ENCODE measurements at places on chromosomes 5 and 9. TPM values are rescaled to one million over a fixed set of nuclear protein-coding genes. Genes with fewer than 3 reads are reported as not detected.

RORB gene
- total RNA-seq: 8.0 TPM

IFNA2 gene
- not detected for total RNA-seq

LRRC70 gene
- total RNA-seq: not detected

SH3TC2 gene
- total RNA-seq: 1.2 TPM

SLC28A3 gene
- total RNA-seq: not detected

TCERG1 gene
- 39.2 TPM for total RNA-seq

SLC25A48 gene
- not detected for total RNA-seq

TEK gene
- 2.3 TPM for total RNA-seq

Measured in myometrial cell (primary cell).